A549 treated with Mapracorat at 1 μM for 4 hours (cell line): ENCODE measurements at places on chromosomes 6 and 20. TPM values are rescaled to one million over a fixed set of nuclear protein-coding genes. Genes with fewer than 3 reads are reported as not detected.

The GPR6 gene
- total RNA-seq: not detected in 5 replicates

The MAN1A1 gene
- total RNA-seq: 0.06 TPM in 1 of 5 replicates, not detected in the others

The TTLL9 gene
- total RNA-seq: 0.10 to 0.20 TPM (median 0.12 TPM) in 4 of 5 replicates, not detected in the other

The POU5F1 gene
- total RNA-seq: 7.2 to 14.5 TPM (median 10.3 TPM) in 5 replicates

The SIRPG gene
- not detected in 5 replicates for total RNA-seq
